ENCODE measurements at places on chromosomes 12 and 14. TPM values are rescaled to one million over a fixed set of nuclear protein-coding genes. Genes with fewer than 3 reads are reported as not detected.
A peak's percentile ranks its signal among the peaks of the same experiment; 100 is the strongest.

DCP1B gene
- total RNA-seq: 16.2 TPM

- peak; percentile 28 for DNase-seq
Observed at GRCh38 chr12:100375038-100375735, 18.3 kb downstream of the SLC17A8 start.

CALCOCO1 gene
- 144 TPM for total RNA-seq

GRCh38 chr12:65651060-65651459, 173.2 kb upstream of the HMGA2 start:
- DNase-seq: no peak

GRCh38 chr12:122326586-122326985, 60.3 kb upstream of the VPS33A start:
- no peak for DNase-seq

SLC38A4 gene
- total RNA-seq: 1.9 TPM

DNA sequence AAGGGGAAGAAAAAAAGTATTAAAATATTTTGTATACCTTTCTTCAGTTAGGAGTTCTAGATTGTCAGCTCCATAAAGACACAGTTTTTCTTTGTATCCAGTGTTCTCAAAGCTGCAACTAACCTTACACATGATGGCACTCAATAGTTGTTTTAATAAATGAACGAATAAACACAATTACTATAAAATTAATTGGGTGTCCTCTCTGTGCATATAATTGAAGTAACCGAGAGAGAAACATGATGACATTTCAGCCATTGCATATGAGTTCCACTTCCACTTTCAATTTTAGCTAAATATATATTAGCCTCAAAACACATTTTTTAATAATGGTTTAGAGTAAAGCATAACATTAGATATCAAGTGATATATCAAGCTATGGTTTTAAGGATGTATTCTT, 671.2 kb downstream of the LRFN5 start:
- DNase-seq: no peak

TAS2R20 gene
- 0.77 TPM for total RNA-seq

VSIG10 gene
- 27.6 TPM for total RNA-seq

PIANP gene
- 1.5 TPM for total RNA-seq

GRCh38 chr14:69300601-69301221, 40.8 kb downstream of the GALNT16 start:
- no peak for DNase-seq

RNASE4 gene
- total RNA-seq: 26.3 TPM

DNA sequence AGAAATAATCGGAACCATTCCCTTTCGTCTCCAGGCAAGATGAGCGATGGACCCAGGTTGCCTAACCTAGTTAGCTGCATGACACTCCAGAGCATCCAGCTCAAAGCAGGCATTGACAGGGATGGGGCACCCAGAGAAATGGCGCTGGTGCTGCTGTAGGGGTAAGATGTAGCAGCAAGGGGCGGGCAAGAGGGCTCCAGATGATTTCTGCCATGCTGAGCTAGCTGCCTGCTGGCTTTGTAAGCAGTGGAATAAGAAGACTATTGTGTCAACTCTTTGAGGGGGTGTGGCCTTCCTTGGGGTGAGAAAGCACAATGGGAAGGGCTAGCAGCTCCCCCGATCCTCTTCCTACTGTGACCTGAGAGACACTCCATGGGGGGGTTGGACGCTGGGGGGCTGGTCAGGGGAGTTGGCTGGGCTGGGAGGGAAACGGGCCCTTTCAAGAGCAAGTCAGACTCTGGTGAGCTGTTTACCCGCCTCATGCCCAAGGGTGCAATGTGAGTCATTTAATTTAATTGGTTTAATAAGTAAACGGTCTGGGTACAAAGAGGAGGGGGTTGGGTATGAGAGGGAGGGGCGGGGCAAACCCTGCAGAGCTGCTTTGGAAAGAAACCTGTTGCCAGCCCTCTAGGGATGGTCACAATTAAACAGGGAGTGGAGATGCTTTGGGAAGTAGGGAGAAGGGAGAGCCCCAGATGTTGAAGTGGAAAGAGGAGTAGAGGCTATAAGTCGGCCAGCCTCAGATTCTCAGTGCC, 50.5 kb downstream of the B4GALNT3 start:
- DNase-seq: no peak

IL31 gene
- total RNA-seq: not detected

Data from uterus (tissue), 4 donors.